ENCODE measurements at places on chromosomes 1 and 21. TPM values are rescaled to one million over a fixed set of nuclear protein-coding genes. Genes with fewer than 3 reads are reported as not detected.

The SAMD13 gene
- 11.6 TPM for total RNA-seq

The KLHL17 gene
- total RNA-seq: 26.1 TPM

The UBAP2L gene
- total RNA-seq: 42.4 TPM

The NMNAT2 gene
- not detected for total RNA-seq

The MMP23B gene
- 58.9 TPM for total RNA-seq

The C4BPA gene
- not detected for total RNA-seq

Data from transverse colon (tissue), 4 donors.